ENCODE measurements at places on chromosomes 1 and 21. TPM values are rescaled to one million over a fixed set of nuclear protein-coding genes. Genes with fewer than 3 reads are reported as not detected.
A peak's percentile ranks its signal among the peaks of the same experiment; 100 is the strongest.

The AGT gene
- 27.5 TPM for total RNA-seq

The LRRC7 gene
- 0.47 TPM for total RNA-seq

DNA sequence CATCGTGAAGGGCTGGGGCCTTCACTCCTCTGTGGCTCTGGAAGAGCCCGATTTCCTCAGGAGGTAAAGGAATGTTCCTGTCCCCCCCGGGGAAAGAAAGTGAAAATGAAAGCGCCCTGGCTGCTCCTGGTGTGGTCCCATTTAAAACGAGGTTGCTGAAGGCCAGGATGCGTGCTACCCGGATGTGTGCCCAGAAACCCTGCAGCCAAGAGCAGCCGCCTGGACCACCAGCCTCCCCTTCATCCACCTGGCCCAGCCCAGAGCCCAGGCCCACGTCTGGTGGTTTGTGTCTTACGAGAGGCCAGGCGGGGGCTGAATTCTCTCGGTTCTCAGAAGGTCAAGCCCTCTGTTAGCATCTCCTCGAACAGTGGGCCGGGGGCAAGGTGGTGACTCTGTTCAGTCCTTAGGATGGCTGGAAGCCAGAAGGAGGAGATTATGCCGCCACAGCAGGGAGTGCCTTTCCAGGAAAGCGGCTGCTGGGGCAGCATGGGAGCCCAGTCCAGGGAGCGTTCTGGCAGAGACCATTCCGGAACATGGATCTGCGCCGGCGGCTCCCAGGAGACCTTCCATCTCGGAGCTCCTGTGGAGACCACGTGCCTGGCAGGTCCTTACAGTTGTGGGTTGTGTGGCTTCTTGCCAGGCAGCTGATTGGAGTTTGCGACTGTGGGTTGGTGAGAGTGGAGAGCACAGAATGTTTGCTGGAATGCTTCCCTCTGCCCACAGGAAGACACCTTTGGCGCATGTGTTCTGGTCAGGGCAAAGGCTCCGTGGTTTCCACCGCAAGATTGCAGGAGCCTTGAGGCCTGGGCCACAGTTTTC, 1.4 kb downstream of the GUK1 start:
- peak; percentile 45 for DNase-seq

- peak; percentile 17 for DNase-seq
Measured at GRCh38 chr1:117284399-117285215, 73.9 kb upstream of the VTCN1 start.
